ENCODE measurements at places on chromosomes 11 and 22. TPM values are rescaled to one million over a fixed set of nuclear protein-coding genes. Genes with fewer than 3 reads are reported as not detected.

GRCh38 chr11:5684036-5684645, 733 bp downstream of the TRIM5 start:
- peak; percentile 57 for DNase-seq

DNA sequence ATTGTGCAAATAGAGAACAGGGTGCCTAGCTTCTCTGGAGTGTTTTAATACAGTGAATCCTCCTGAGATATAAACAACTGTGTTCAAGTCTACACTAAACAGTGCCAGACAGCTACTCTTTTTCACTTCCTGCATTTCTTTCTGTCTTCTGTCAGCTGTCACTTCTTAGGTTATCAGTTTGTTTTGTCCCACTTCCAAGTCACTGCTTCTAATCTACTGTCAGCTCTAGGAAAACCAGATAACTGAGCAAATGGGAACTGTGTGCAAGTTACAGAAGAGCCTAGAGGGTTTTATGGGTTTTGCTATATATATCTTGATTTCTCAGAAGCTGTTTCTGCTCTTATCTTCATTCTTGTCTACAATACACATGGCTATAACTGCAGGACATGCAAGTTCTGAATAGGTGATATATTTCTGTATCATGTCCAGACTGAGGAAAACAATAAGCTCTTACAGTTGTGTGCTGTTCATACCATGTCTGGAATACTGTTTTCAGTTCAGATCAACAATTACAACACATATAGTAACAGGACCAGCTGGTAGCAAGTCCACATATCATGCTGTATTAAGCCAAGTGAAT, 5.8 kb downstream of the PITPNB start:
- DNase-seq: no peak

Gene NEFH
- 2.7 TPM for total RNA-seq

DNA sequence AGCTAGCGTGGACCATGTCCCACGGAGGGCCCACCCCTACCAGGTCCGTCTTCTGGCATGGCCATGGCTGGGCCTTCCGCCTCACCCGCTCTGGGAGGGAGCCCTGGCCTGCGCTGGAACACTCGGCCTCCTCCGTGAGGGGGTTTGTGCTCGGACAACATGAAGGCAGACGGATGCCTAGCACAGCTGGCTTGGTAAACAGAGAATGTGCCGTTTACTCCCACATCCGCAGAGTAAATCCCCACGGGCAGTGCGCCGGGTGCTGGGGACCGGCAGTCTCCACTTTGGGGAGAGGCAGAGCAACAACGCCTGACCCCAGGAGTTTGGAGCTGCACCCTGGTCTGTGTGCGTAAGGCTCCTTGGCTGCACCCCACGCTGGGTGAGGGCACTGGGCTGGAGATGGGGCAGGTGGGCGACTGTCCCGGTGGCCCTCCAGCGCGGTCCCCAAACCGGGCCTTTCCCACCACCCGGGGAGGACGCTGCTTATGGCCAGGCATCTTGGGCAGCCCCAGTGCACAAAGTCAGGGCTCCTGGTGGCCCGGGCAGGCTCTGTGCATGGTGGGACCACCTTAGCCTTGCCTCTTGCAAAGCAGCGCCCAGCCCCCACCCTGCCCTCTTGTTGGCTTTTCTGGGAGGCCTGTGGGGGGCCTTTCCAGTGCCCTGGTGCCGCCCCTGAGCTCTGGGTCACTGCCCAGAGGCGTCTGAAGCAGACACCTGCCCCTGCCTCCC, 30.7 kb upstream of the MUC5AC start:
- no peak for DNase-seq

DNA sequence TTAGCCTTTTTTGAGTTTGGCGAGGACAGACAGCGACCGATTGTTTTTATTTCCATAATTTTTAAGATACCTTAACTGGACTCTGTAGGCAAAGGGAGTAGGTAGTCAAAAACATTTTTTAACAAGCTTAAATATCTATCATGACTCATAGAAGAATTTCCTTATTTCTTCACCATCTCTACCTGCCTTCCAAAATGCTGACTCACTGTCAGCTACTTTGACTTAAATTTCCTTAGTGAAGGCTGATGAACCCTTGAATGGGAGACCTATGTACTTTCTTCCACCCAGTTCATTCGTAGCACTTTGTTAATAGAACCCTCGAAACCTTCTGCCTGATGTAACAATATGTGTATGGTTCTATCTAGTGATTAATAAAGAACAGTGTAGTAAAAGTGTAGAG, 1.1 kb upstream of the MTMR2 start:
- DNase-seq: no peak

GRCh38 chr11:737366-737765, 9.9 kb upstream of the TALDO1 start:
- no peak for DNase-seq

Gene RAG2
- not detected for total RNA-seq

Gene CD82
- 14.1 TPM for total RNA-seq

Gene DAGLA
- total RNA-seq: 3.0 TPM

GRCh38 chr11:118126082-118126838, 26.4 kb downstream of the SCN4B start:
- DNase-seq: no peak
